ENCODE measurements at places on chromosomes 5 and 9.

DNA sequence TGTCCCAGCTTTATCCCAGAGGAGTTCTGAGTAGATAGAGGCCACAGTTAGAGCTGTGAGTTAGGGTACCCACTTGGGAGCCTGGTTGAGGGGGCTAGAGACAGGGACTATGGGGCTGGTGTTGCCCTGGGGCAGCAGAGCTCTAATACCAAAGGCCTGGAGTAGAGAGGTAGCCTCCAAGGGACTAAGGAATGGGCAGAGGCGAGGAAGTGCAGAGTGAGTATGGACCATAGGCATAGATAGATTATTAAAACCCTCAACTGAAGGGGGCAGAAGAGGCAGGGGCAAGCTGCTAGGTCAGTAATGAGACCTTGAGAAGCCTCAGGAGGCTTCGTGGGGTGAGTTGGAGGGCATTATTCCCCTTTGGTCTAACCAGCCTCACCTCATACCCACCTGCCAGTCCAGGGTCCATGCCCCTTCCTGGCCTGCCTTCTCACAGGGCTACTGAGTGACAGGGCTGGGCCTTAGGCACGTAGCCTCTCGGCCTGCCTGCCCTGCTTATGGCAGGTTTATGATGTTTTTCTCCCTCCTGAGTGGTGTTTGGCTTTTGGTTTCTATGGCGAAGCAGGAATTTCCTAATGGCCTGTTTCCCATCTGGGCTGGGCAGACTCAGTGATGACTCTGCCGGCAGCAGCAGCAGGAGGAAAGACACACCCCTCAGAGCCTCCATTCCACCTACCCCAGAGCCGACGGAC lies 8.0 kb downstream of the PDLIM4 start:
- DNase-seq: no peak

DNA sequence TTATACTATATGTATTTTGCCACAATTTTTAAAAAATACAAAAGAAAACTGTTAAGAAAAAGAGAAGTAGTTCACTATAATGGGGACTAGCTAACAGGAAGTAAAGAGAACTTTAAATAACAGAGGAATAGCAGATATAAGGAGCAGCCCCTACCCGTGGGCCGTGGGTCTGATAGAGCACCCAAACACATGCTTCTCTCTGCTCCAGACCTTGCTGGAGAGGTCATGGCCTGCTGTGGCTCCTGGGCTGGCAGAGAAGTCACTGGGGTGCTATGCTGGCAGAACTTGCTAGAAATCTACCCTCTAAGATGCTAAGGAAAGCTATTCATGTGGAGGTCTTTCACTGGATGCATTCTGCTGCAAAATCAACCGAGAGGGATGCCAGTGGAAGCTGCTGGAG lies 10.0 kb upstream of the TNFAIP8 start:
- no peak for DNase-seq

DNA sequence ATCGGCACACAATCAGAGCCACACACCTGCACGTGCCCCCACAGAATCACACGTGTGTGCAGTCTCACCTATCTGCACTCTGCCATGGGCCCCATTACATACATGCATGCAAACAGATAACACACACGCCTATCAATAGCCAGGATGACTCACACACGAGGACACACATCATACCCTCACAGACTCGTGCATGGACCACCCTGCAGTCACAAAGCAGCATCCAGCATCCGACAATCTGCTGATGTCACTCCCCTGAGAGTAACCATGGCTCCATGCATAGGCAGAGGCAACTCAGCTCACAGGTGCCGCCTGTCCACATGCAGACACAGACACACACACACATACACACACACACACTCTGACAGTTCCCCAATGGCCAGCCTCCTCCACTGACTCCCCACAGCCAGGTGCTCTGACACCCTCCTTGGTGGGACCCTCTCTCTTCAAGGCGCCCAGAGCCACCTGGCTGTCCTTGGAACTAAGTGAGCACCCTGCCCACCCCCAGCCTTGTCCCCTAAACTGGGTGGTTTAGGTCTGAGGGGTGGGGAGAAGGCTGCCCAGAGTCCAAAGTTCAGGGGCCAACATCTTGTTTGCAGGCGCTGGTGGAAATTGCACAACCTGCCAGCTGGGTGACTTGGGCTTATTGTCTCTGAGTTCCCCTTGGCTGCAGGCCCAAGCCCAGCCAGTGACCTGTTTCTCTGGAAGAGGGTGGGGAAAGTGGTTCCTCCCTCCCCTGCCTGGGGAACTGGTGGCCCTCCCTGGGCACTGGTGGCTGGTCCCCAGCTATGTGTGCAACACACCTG lies 34.6 kb upstream of the NEK6 start:
- no peak for DNase-seq

GRCh38 chr9:87595610-87596009 lies 97.9 kb downstream of the DAPK1 start:
- no peak for DNase-seq

DNA sequence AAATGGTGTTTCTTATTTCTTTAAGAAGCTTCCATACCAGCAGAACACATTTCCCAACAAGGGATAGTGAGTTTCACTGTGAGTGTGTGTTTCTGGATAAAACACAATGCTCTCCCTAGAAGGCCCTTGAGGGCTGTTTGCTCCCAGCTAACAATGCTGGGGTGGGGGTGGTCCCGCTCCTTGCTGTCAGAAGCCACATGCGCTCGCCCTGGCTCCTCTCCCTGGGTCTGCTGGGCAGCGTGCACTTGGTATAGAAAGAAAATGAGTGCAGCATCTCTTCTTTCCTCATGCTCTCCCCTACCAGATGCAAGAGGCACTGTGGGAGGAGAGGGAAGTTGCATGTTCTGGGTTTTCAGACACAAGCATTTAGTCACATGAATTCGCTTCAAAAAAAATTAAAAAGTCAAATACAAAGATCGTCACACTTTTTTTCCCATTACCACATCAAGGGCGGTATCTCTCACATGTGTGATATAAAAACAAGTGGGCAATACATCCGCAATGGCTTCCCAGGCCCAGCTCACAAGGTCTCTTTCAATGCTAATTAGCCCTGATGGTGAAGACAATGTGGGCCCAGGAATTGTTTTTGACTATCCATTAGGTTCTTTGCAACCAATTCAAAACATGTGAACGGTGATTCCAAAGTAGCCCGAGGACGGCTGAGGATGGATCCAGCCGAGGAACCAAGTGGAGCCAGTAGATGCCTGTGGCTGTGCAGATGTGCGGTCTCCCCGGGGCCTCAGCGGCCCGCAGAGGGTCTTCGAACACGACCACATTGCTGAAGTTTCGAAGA lies 603.6 kb downstream of the IRX1 start:
- DNase-seq: no peak

DNA sequence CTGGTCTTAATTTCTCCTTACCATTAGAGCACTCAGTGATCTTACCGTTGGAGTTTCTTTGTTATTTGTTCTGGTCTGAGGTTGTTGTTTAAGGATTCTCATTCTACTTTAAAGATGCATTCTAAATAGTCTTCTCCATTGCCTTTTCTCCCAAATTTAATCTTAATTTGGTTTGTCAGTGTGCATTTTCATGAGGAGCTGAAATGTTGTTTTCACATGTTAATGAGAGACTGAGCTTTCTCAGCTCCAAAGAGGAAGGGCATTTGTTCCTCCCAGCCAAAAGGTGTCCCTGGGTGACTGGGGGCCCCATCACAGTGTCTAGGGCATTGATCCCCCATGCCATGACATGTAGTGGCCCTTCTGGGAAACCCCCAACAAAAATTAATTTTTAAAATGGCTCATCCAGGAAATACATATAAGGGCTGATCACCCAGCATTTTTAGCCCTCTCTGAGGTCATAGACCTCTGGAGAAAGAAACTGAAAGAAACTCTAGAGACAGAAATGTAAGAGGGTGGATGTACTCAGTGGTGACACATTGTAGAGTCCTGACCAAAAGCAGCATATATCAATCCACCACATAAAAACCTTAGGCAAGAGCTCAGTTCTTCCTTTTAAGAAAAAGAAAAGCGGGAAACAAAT lies 240.4 kb upstream of the RAI14 start:
- no peak for DNase-seq

DNA sequence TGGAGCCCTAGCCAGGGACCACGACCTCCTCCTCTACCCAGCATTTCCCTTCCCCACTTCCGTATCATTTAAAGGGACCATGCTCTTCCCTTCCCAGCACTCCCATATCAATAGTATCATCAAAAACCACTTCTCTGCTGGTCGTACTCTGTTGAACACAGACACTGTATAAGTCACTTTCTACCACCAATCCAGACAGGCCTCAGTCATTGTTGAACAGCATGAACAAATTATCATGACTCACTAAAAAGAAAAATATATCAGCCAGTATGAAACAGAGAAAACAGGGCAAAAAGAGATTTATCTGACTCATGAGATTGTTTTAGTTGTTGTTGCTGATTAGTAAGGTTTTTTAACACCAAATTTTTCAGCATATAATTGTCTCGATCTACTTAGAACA lies 89.8 kb downstream of the CDKN2A start:
- DNase-seq: no peak

DNA sequence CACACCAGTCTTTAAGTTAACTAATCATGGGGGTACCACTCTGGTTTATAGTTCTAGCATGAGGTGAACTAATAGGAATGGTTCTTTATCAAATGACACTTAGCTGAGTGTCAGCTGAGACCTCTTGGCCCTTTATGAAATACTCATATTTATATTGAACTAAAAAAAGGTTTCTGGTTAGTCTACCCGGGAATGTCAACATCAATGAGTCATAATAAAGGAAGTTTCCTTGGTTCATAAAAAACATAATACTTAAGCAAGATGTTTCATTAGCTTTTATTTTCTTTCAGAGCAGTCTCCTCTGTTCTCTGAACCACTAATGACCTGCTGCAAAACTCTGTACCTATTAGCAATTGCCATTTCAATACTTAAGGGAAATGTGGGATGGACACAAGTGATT lies 13.7 kb downstream of the DAB2 start:
- no peak for DNase-seq

DNA sequence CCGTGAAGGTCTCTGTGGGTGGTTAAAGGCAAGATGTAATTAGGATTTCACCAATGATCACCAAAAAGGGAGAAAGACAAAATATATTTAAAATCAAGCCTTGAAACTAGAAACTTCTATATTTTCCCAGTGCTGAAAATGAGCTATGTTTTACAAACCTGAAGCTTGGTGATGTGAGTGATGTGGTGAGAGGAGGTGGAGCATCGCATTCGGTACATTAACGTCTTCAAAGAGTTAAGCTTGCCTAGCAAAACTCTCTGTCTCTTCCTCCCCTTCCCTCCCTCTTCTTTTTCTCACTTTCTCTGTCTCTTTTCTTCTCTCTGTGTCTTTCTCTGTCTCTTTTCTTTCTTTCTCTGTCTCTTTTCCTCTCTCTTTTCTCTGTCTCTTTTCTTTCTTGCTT lies 347.3 kb upstream of the IRX2 start:
- no peak for DNase-seq

DNA sequence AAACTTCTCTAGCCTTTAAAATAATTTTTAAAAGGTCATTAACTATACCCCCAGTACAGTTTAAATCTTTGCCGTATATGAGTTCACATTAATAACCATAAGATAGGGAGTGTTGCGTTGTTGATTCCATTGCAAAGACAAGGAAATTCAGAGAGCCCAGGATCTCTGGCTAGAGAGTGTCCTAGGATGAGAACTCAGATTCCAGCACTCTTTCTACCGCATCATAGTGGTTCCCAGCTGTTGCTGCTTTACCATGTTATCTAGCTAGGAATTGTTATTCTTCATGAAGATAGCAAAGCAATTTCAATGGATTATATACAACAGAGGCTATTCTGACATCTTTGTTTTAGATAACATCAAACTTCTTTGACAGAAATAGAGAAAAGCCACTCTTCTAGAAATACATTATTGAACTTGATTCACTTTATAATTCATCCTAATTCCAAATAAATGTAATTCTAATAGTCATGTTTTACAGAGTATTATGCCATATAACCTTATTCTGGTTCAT lies 78.4 kb upstream of the IL7R start:
- DNase-seq: no peak

DNA sequence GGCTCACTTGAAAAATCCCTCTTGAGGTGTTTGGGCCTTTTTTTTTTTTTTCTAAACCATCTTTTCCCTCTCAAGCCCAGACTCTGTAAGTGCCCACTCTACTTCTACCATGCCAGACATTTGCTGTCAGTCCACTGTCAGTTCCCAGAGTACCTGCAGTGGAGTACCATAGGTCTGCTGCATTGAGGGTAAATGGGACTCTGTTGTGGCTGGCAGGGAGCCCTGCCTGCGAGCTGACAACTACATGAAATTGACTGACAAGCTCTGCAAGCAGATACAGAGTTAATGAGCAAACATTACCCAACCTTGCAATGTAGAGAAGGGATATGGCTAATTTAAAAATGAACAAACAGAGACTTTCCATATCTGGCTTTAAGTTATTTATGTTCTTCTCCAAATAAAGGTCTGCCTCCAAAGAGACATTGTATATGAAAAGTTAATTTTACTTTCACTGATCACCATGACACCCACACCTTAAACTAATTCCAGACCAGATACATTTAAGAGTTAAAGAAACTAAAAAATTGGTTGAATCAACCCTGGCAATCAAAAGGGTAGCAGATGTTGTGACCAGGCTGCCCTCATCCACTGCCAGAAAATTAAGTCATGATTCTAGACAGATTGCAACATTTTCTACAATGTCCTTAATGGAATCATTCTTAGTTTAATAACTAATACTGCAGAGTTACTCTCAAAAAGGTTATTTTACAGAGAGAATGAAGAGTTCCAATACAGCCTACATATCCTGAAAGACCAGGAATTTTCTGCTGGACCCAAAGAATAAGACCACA lies 100.4 kb upstream of the PAM start:
- DNase-seq: no peak

- DNase-seq: no peak
Observed at GRCh38 chr5:86880785-86881492, 263.2 kb downstream of the COX7C start.

DNA sequence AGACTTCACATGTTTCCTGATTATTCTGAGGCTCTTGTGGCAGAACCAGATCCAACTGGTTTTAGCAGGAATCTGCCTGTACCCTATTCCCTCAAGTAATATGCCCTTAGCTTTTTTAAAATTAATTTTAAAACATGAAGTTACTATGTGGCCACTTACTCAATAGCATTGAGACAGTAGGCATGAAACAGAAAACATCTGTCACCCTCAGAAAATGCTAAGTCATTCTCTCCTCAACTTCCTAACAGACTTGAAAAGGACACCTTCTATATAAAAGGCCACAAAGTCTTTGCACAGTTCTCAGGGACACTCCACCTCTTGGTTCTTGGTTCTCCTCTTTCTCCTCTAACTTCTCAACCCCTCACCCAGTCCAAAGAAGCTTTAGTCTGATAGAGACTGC lies 277.8 kb downstream of the RAB3C start:
- DNase-seq: no peak

GRCh38 chr9:116098476-116098875 lies 55.1 kb upstream of the PAPPA start:
- no peak for DNase-seq

- no peak for DNase-seq
Observed at GRCh38 chr5:60257596-60258271, 364.2 kb upstream of the PDE4D start.

DNA sequence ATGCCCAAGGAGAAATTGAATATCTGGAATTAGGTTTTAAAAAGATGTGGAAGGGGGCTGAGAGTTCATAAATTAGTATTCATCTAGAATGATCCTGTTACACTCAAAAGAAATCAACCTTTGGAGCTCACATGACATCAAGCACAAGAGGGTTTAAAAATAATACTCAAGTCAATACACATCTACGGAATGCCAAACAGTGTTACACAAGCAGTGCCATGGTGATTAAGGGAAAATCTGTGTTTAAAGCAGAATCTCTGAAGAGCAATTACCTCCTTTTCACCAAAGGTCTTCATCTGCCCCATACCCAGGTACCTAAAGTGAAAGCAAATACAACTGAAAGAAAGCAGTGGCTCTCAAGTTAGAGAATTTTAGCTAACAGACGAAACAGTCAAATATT lies 261.6 kb downstream of the NFIB start:
- DNase-seq: no peak
